ENCODE measurements at places on chromosomes 2 and 18.
A peak's percentile ranks its signal among the peaks of the same experiment; 100 is the strongest.

- no peak for DNase-seq
Observed at GRCh38 chr2:64348386-64349130, 105.4 kb upstream of the LGALSL start.

- no peak for DNase-seq
Observed at GRCh38 chr18:10736984-10737383, 211.2 kb downstream of the NAPG start.

GRCh38 chr18:77090546-77091174 is 41.9 kb downstream of the MBP start:
- DNase-seq: no peak

DNA sequence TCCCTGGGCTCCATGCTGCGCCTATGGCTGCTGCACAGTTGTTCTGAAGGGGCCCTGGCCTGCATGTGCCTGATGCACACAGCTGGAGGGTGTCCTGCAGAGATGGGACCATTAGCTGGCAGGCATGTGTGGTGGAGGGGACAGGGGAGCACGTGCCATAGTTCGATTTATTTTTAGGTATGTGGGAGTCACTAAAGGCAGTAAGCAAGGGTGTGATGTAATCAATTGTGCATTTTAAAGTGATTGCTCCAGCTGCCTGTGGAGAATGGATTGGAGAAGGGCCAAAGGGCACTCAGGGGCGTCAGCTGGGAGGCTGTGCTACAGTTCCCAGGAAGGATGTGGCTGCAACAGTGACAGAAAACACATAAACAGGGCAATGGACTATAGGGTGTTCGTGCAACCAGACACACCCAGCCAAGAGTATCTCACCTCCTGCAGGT is 205.1 kb downstream of the ARL4C start:
- DNase-seq: no peak

- DNase-seq: no peak
Observed at GRCh38 chr2:214246417-214246816, 164.4 kb upstream of the VWC2L start.

DNA sequence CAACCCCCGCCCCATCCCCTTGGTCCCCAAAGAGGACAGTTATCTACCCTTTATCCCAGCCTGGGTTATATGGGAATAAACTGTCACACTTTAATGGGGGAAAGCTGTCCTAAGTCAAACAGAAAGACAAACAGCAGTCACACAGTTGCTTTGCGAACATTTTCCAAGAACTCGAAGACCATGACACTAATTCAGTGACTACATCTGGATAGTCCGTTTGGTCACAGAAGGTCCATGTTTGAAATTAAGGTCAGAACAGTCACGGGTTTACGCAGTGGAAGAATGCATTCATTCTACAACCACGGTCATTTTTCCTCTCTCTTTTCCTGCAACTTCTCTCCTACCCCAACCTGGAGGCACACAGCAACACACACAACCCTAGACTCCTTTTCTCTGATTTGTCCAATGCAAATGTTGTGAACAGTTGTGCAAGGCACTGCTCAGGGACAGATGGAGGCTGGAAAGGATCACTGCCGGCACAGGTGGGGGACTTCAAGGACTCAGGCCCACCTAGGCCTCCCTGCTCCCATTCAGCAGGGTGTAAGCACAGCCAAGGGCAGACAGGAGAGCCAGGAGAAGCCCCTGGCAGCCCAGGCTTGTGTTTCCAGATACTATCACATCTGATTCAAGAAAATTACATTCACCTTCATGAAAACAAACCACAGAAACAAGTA is 39.9 kb downstream of the ZNF516 start:
- no peak for DNase-seq

DNA sequence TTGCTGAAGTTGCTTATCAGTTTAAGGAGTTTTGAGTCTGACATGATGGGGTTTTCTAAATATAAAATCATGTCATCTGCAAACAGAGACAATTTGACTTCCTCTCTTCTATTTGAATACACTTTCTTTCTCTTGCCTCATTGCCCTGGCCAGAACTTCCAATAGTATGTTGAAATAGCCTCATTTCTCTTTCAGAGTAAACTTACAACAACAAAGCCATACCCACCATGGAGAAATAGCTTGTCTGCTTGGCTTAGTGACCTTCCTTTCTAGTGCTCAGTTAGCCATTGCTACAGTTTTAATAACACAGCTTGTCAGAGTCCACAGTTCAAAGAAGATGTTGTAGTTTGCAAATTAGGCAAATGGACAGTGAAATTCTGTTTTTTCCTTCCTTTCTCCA is 228.0 kb downstream of the ETAA1 start:
- no peak for DNase-seq

- no peak for DNase-seq
Observed at GRCh38 chr2:239232195-239232578, 168.6 kb downstream of the HDAC4 start.

- no peak for DNase-seq
Observed at GRCh38 chr2:148739454-148740105, 95.0 kb downstream of the EPC2 start.

DNA sequence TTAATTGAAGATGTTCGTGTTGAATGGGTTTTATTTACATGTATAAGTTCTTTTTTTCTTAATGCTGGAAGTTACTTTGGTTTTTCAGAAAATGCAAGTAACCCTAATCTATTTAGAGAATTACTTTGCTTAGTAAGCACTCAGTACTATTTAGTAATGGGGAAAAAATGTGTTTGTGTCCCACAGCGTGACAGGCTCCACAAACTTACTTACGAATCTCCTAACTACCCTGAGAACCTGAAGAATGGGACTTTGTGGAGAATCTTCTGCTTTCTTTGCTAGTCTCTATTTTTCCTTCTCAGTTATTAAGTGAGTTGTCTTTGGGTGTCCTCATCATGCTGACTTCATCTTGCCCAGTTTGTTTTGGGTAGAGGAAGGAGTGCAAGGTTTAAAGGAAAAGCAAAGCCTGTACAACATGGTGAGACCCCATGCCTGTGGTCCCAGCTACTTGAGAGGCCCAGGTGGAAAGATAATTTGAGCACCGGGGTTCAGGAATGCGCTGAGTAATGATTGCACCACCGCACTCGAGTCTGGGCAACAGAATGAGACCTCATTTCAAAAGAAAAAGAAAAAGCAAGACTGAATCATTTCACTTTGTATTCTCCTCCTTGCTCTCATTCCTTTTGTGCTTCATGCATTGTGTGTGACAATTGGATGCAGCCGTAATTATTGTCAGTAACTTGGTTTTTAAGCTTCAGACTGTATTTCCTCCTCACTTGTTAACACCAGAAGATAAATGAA is 10.2 kb downstream of the NEDD4L start:
- no peak for DNase-seq

GRCh38 chr2:155442755-155443372 is 744.4 kb downstream of the KCNJ3 start:
- no peak for DNase-seq

- no peak for DNase-seq
Observed at GRCh38 chr2:46118656-46119371, 178.4 kb upstream of the EPAS1 start.

- no peak for DNase-seq
Observed at GRCh38 chr2:134250840-134251461, 2.9 kb upstream of the MGAT5 start.

DNA sequence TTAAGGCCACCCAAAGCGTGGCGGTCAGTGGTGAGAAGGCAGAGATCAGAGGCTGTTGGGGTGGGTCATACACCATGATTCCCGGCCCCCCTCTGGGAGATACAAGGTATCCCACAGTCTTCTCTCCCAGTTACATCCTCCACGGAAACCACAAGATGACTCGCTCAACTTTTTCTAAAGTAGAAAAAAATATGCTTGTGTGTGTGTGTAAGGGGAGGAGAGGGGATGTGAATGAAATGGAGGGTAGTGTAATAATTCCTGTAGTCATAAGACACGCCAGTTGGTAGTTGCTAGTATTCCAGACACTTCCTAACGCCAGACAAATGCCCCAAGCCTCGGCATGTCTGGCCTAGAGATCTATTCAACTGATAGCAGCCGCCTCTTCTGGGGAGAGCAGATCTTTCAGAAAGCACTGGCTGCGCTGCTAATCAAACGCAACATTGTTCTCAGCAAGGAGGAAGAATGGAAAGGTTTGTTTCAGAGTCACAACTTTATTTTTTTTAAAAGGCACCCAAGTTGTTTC is 143.5 kb downstream of the TGIF1 start:
- no peak for DNase-seq

DNA sequence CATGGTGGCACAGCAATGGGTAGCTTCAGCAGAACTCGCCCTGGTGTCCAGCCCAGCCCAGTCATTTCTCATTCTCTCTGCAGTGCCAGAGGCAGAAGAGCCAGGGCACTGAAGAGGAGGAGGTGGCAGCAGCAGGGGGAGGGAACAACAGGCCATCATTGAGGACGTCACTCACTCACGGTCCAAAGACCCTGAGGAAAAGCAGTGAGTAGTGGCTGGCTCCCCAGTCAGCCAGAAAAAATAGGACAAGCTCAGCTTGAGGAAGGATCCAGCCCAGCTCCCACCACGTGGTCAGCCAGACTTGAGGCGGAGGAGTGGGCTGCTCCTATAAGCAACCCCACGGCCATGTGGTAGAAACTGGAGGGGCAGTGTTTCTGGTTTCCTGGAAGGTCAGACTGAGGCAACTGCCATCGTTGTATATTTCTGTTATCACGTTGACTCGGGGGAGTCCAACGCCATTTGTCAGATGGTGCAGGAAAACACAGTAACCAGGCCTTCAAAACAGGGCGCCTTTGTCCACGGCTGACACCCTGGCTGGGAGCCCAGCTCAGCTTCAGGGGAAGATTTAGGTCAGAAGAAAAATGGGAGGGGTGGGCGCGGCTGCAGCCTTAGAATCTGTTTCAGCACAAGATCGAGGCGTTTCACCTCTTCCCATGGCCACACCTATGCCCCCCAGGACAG is 19.0 kb upstream of the TMEM247 start:
- no peak for DNase-seq

GRCh38 chr2:219099329-219099728 is 38.6 kb upstream of the IHH start:
- no peak for DNase-seq

GRCh38 chr18:77407733-77408132 is 158.1 kb downstream of the GALR1 start:
- DNase-seq: no peak

- no peak for DNase-seq
Observed at GRCh38 chr18:45488645-45489044, 126.6 kb upstream of the SLC14A2 start.

DNA sequence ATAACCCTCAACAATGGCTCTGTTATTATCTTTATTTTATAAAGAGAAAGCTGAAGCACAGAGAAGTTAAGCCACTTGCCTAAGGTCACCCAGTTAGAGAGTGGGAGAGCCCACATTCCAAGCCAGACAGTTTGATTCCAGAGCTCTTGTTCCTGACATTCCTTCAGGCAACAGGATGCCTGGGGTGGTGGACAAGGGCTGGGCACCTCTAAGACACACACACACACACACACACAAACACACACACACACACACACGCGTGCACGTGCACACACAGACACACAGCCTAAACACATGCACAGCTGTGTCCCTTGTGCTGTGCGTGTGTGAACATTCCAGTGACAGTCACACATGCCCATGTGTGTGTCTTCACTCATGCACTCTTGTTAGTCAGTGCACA is 26.4 kb downstream of the CELF4 start:
- DNase-seq: no peak

GRCh38 chr2:187482796-187483195 is 34.7 kb upstream of the CALCRL start:
- DNase-seq: no peak

GRCh38 chr2:122218596-122218995 is 463.1 kb downstream of the TSN start:
- DNase-seq: no peak

DNA sequence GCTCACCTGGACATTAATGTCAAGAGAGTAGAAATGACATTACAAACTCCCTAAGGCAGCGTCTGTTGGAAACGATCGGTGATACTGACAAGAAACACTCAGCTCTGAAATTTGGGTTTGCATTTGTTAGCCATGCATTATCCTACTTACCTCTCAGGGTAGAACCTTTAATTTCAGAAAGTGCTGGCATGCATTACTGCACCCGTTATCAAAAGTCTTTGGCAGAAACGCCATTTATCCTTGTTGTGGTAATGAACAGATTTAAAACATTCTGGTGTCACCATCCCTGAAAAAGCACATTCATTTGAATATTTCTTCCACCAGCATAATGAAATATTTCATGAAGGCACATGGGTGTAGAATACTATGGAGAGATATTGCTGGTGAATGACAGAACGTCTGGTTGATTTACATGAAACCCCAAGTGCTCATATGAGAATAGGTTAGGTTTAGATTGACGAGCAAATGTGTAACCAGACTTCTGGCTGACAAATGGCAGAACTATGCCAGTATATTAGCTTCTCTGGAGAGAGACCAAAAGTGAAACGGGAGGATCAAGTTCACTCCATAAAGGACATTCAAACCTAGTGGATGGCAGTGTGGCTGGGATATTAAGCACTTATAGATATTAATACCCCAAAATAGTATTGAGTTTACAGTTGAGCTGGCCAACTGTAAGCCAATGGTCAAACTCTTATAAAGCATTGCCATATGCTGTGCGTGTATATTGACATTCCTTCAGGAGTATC is 53.5 kb upstream of the ITGB6 start:
- DNase-seq: no peak

- peak; percentile 9 for DNase-seq
Observed at GRCh38 chr2:155377266-155377680, 678.8 kb downstream of the KCNJ3 start.

GRCh38 chr18:77359561-77360314 is 110.1 kb downstream of the GALR1 start:
- DNase-seq: no peak

DNA sequence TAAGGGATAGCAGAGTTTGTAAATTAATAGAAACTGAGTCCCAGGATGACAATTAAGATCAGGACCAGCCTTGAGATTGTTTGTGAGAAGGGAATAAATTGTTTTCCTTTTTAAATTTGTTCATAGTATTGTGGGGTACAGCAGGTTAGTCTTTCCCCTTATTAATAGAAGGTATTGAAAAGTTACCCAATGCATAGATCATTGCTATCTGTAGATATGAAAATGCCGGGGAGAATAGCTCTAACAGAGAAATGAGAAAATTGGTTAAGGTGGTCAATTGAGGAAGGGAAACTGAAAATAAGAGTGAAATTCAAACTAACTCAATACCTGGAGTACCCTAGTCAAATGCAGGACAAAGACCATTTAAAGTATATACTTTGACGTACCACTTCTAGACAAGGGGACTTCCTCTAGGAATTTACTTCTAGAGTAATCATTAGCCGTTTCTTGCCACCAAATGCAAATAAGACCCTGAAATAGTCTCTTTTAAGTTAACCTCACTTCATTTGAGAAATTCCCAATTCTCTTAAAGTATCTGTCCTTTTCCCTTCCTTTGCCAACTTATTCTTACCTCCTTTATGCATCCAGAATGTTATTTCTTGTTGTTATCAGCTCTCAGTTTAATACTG is 1224.4 kb upstream of the LRRTM1 start:
- DNase-seq: peak; percentile 2

GRCh38 chr2:224658780-224659405 is 57.3 kb downstream of the CCDC195 start:
- no peak for DNase-seq

- no peak for DNase-seq
Observed at GRCh38 chr2:149652526-149652925, 65.0 kb upstream of the MMADHC start.
